A549 treated with GW870086 at 1 μM for 4 hours (cell line): ENCODE measurements at places on chromosomes 7 and 10. TPM values are rescaled to one million over a fixed set of nuclear protein-coding genes. Genes with fewer than 3 reads are reported as not detected.

The MINPP1 gene
- total RNA-seq, result 19.8 to 28.0 TPM (median 25.7 TPM) in 5 replicates

The NPFFR1 gene
- total RNA-seq, result 0.05 TPM in 1 of 5 replicates, not detected in the others

The STEAP2 gene
- 3.0 to 4.7 TPM (median 4.2 TPM) in 5 replicates for total RNA-seq

The CYP2C8 gene
- total RNA-seq, result not detected in 5 replicates

The SLC13A1 gene
- total RNA-seq, result not detected in 5 replicates

The SH3PXD2A gene
- 0.82 to 1.7 TPM (median 1.5 TPM) in 5 replicates for total RNA-seq

The MRLN gene
- not detected in 5 replicates for total RNA-seq

The GNAT3 gene
- not detected in 5 replicates for total RNA-seq

The FAM25C gene
- 1.0 to 2.3 TPM (median 1.8 TPM) in 4 of 5 replicates, not detected in the other for total RNA-seq

The AGR2 gene
- total RNA-seq, result 104 to 168 TPM (median 145 TPM) in 5 replicates

The CCDC7 gene
- 0.45 to 1.0 TPM (median 0.75 TPM) in 5 replicates for total RNA-seq

The GCC1 gene
- total RNA-seq, result 14.7 to 15.4 TPM (median 15.2 TPM) in 5 replicates

The NUTM2B gene
- total RNA-seq, result 0.16 to 0.69 TPM (median 0.34 TPM) in 5 replicates

The HOXA11 gene
- 0.55 to 0.80 TPM (median 0.70 TPM) in 5 replicates for total RNA-seq

The ATG9B gene
- total RNA-seq, result 0.31 to 1.3 TPM (median 0.58 TPM) in 5 replicates

The ADCK2 gene
- 15.3 to 19.9 TPM (median 19.8 TPM) in 5 replicates for total RNA-seq

The GSDME gene
- 37.8 to 47.8 TPM (median 41.9 TPM) in 5 replicates for total RNA-seq

The TMEM140 gene
- total RNA-seq, result 0.90 to 1.2 TPM (median 1.1 TPM) in 5 replicates

The HIF1AN gene
- total RNA-seq, result 10.7 to 20.7 TPM (median 19.0 TPM) in 5 replicates

The NKX6-2 gene
- total RNA-seq, result 0.08 to 0.62 TPM (median 0.35 TPM) in 5 replicates

The ADCYAP1R1 gene
- total RNA-seq, result 0.01 to 0.08 TPM (median 0.02 TPM) in 3 of 5 replicates, not detected in the others

The AOAH gene
- not detected in 5 replicates for total RNA-seq

The SEMA3E gene
- total RNA-seq, result 1.9 to 2.6 TPM (median 2.0 TPM) in 5 replicates

The AGK gene
- total RNA-seq, result 27.8 to 35.9 TPM (median 31.3 TPM) in 5 replicates

The MMRN2 gene
- total RNA-seq, result 0.63 to 1.9 TPM (median 0.89 TPM) in 5 replicates

The MEIG1 gene
- total RNA-seq, result 0.55 to 1.0 TPM (median 0.77 TPM) in 5 replicates

The OPN4 gene
- total RNA-seq, result not detected in 5 replicates

The FZD1 gene
- 2.0 to 2.5 TPM (median 2.5 TPM) in 5 replicates for total RNA-seq

The CLIP2 gene
- total RNA-seq, result 11.7 to 17.4 TPM (median 15.2 TPM) in 5 replicates

The PTPRE gene
- 3.3 to 6.2 TPM (median 5.7 TPM) in 5 replicates for total RNA-seq

The TLX1 gene
- not detected in 5 replicates for total RNA-seq

The EPHA1 gene
- 0.15 to 0.29 TPM in 2 of 5 replicates, not detected in the others for total RNA-seq

The NEUROG3 gene
- total RNA-seq, result not detected in 5 replicates

The COL17A1 gene
- 1.5 to 2.2 TPM (median 1.8 TPM) in 5 replicates for total RNA-seq

The ANKRD2 gene
- total RNA-seq, result 4.2 to 6.9 TPM (median 4.9 TPM) in 5 replicates

The PLAU gene
- total RNA-seq, result 73.7 to 76.9 TPM (median 76.3 TPM) in 5 replicates

The PAX2 gene
- total RNA-seq, result 0.15 to 0.27 TPM (median 0.17 TPM) in 5 replicates

The LIPK gene
- not detected in 5 replicates for total RNA-seq

The CALML5 gene
- total RNA-seq, result not detected in 5 replicates

The MYO3A gene
- not detected in 5 replicates for total RNA-seq

The IDI2 gene
- total RNA-seq, result not detected in 5 replicates

The SFMBT2 gene
- total RNA-seq, result 7.3 to 11.2 TPM (median 9.2 TPM) in 5 replicates

The LIPF gene
- not detected in 5 replicates for total RNA-seq

The TAF3 gene
- 6.5 to 7.9 TPM (median 7.4 TPM) in 5 replicates for total RNA-seq

The SHTN1 gene
- 21.9 to 27.6 TPM (median 26.1 TPM) in 5 replicates for total RNA-seq

The SRGN gene
- 92.1 to 132 TPM (median 99.4 TPM) in 5 replicates for total RNA-seq

The CFAP58 gene
- total RNA-seq, result 0.10 to 0.34 TPM (median 0.16 TPM) in 5 replicates

The PGAM2 gene
- total RNA-seq, result not detected in 5 replicates

The HABP2 gene
- total RNA-seq, result 0.07 to 0.17 TPM (median 0.14 TPM) in 5 replicates
